ENCODE measurements at places on chromosomes 1 and 21.
A peak's percentile ranks its signal among the peaks of the same experiment; 100 is the strongest.

DNA sequence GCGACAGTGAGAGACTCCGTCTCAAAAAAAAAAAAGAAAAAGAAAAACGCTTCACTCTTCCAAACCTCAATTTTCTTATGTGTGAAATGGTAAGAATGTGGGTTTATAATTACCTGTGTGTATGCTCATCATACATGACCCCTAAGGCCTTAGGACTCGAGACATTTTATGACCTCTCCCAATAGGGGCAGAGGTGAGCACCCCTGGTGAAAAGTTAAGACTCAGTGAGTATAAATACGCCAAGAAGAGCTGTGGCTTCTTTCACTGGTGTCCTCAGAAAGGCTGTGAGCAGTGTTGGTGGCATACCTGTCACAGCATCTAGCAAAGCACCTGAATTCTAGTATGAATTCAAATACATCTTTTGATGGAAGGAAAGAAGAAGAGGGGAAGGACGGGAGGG lies 7.8 kb upstream of the FCMR start:
- no peak for DNase-seq

DNA sequence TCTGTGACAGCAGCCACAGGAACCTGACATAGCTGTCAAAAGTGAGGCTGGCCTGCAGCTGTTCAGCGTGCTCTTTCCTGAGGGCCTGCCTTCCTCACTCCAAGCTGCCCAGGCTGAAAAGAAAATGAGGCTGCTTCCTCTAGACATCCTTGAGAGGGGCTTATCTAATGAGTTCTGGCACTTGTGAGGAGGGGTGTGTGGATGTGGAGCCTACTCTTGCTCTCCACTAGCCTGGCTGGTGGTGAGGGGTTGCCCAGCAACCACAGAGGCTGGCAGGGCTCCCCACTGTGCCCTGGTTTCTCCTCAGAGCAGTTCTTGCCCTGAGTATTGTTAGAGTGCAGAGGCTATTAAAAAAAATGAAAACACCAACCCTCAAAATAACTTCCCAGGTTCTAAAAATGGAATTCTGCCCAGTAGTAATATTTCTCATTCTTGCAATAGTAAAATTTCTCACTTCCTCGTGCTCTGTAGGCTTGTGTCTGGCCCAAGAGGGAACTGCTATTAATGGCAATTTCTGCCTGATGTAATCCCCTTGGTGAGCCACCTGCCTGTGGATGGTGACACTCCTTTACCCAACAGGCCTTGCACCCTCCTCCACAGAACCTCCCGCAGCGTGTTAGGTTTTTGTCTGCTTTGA lies 52.6 kb upstream of the EPS8L3 start:
- peak; percentile 85 for DNase-seq

- DNase-seq: no peak
Measured at GRCh38 chr1:212964102-212964501, 13.8 kb downstream of the VASH2 start.

DNA sequence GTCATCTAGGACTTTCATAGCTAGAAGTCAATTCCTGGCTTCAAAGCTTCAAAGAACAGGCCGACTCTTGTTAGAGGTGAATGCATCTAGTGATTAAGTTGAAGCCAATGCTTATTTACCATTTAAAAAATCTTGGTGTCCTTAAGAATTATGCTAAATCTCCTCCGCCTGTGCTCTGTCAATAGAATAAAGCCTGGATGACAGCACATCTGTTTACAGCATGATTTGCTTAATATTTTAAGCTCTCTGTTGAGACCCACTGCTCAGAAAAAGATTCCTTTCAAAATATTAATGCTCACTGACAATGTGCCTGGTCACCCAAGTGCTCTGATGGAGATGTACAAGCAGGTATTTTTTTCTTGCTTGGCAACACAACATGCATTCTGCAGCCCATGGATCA lies 649.1 kb upstream of the USP24 start:
- DNase-seq: no peak

GRCh38 chr1:167430134-167430848 lies 88.0 kb downstream of the CD247 start:
- no peak for DNase-seq

DNA sequence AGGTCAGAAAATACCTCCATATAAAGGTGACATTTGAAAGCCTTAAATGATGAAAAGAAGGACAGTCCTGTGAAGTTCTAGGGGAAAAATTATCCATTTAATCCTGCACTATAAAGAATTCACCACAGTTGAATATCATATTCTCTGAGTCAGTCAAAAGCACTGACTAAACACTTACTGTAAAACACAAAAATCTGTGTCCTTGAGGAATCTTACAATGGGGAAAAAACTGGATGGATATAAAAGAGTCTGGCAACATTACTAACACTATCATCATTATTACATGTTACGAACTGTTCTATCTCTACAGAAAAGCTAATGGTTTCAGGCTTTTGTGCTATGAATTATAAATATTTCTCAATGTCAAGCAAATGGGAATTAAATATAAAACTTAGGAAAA lies 42.4 kb upstream of the HP1BP3 start:
- DNase-seq: no peak

GRCh38 chr1:35656863-35657232 lies 15.5 kb upstream of the PSMB2 start:
- no peak for DNase-seq

DNA sequence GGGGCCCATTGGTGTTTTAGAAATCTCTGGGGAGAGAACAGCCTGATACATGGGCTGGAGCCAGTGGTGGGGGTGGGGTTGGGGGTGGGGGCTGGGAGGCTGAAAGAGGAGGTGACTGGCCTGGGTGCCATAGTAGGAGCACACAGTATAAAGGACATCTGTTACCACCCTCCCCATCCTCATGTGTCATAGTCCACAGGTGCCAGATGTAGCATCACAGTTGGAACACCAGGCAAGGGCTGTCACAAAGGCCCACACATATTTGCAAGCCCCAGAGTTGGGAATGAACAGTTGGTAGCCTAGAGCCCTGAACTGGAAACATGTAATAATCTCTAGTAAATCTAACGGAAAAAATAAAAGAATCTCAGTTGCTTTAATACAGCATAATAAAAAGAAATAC lies 55.1 kb upstream of the CR2 start:
- DNase-seq: no peak

DNA sequence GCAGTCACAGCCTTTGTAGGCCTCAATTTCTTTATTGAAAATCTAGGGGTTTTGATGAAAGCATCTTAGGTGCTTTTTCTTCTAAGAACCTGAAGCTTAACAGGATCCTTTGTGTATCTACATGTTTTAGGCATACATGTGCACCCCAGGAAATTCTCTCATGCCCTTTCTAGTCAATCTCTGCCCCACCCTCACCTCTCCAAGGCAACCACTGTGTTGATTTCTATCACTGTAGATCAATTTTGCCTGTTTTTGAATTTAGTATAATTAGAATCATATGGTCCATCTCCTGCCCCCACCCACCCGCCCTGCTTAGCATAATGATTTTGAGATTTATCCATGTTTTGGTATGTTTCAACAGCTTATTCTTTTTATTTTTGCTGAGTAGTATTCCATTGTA lies 19.4 kb downstream of the VANGL1 start:
- no peak for DNase-seq

- DNase-seq: no peak
Measured at GRCh38 chr1:155012026-155012546, 9.5 kb downstream of the ZBTB7B start.

GRCh38 chr1:238205045-238205662 lies 314.4 kb upstream of the ZP4 start:
- DNase-seq: no peak

DNA sequence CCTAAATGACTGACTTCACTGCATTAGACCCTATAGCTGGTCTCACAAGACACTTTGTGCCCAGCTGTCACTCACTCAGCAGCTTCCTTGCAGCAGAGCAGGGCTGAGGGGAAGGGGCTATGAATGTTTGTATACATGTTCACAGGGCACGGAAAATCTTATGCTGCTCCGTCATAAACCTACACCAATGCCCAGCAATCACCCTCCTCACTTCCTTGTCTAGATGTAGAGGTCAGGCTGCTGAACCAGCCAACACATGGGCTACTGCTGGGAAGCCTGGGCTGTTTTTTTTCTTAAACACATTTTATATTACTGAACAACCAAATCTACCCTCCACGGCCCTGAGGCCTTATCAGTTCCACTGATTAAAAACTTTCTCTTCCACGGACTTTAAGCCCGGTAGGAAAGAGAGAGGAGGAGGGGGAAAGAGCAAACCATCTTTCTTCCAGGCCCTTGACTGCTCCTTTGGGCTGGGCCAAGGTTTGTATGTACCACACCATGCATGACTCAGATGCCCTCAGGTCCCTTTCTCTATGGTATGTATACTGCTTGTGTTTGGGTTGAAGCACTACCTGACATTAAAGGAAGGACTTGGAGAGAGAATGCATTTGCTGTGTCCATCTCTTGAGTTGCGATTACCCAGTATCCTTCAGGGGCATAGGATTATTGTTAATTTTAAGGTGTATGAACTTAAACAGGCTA lies 12.7 kb downstream of the MTFR1L start:
- no peak for DNase-seq

DNA sequence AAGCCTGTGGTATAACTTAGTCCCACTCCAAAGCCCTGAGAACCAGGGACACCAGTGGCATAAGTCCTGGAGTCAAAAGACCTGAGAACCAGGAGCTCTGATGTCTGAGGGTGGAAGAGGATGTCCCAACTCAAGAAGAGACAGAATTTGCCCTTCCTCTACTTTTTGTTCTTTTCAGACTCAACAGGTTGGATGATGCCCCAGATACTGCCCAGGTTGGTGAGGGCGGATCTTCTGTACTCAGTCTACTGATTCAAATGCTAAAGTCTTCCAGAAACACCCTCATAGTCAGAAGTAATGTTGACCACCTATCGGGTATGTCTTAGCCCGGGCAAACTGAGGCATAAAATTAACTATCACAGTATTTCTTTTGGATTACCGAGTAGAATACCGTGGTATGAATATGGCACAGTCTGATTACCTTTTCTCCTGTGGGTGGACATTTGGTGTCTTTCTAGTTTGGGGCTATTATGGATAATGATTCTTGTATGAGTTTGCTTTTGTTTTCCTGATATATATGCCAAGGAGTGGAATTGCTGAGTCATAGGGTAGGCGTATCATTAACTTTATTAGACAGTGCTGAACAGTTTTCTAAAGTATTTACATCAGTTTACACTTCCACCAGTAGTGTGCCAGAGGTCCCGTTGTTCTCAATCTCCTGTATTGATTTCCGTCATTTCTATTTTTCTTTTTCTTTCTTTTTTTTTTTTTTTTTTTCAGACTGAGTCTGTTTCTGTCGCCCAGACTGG lies 3.2 kb upstream of the CHAF1B start:
- no peak for DNase-seq

GRCh38 chr1:65260851-65261473 lies 48.4 kb upstream of the DNAJC6 start:
- DNase-seq: no peak

DNA sequence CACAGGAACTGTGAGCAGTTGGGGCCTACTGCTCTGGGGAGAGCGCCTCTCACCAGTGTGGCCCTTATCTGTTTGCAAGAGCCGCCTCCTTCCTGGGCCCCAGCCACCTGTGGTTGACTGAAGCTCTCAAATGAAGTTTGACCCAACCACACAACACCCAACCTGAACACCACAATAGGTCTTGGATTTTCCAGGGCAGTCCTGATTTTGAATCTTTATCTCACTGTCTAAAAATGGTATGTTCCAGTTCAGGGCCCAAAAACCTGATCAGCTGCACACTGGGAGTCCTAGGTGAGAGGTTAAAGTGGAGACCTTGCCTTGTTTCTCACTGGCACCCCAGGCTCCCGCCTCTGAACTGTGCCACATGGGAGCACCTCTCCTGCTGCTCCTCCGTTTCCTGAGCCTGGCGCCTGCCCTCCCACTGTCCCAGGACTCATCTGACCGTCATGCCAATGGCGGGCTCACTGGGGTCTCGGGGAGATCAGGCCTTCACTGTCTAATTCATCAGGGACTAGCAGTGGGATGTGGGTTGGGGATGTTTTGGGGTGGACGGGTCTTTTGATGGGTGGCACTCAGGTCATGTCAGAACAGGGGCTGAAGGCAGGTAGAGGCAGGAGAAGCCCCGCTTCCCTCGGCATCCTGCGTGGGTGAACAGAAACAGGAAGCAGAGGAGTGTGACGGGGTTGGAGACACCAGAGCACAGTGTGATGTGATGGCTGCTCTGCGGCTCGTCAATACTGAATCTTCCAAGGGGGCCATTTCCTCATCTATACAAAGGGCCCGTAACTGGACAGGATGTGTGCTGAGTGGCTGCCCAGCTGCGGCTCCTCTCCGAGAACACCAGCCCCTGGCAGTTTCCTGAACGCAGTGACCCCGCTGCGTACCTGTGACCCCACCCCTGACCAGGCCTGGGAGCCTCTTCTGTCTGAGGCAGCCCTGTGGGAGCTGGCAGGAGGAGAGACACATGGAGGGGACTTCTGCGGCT lies 59.6 kb upstream of the ITPKB start:
- DNase-seq: no peak

- DNase-seq: no peak
Measured at GRCh38 chr1:17798011-17798410, 42.9 kb downstream of the ACTL8 start.

DNA sequence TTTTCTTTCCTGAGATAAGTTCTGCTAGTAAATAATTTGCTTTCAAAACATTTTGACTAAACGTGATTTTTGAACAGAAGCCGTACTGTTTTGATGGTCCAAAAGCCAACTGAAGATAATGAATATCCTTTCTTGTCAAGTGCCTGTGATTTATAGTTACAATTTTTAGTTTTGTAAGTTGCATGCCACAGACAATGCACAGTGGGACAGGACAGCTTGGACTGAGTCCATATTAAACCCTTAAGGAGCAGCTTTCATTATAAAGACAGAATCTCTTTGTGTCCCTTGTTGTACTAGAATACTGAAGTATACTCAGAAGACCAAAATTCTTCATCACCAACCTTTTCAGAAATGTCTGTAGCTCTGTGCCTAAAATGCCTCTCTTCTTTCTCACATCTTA lies 92.2 kb downstream of the LTN1 start:
- DNase-seq: no peak

DNA sequence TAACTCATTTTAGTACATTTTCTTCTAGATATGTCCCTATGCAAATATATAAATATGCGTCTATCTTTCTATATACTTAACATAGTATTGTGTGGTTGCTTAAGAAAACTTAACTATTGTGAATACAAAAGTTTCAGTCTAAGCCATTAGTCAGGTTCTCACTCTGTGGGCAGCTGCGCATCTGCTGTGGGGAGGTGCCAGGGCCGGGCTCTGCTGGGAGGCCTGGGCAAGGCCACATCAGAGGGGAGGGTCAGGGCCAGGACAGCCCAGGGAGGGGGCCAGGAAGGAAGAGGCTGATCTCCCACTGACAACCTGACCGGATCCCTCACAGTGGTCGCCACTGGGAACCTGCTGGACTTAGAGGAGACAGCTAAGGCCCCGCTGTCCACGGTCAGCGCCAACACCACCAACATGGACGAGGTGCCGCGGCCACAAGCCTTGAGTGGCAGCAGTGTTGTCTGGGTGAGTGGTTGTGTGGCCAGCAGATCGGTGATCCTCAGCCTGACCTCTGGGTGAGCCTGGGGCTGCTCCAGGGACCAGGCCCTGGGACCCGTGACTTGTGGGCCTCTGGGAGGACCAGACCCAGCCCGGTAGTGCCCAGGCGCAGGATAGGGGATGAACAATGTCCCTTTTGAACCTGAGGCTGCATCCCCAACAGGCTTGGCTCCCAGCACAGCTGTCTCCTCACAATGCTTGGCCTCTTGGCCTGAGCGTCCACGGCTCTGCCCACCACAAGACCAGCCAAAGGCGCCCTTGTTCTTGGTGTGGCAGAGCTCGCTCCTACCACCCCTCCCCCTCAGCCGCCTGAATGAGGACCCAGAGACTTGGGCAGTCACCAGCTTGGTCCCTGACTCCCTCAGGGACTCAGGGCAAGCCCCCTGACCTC lies 20.2 kb downstream of the LDLRAP1 start:
- no peak for DNase-seq

All from ascending aorta (tissue), 2 donors.